Islet precursor cell (in vitro differentiated cells): ENCODE measurements at places on chromosomes 1 and 21.

DNA sequence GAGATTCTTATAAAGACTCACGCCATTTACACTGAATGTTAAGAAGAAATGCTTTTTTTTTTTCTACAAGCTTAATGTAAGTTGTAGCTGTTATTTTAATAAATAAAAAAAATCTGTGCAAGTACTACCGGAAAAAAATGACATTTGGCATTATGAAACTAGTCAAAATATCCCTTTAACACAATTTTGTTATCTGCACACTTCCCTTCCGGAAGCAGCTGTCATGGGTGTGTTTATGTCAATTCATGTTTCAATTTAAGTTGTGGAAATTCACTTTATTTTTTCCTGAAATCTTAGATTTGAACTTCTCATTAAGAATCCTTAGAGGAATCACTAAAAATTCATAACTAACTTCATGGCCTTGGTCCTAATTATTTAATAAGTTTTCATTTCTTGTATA lies 308.1 kb downstream of the KCTD3 start:
- no peak for DNase-seq

GRCh38 chr1:229116114-229116513 lies 154.8 kb upstream of the RAB4A start:
- DNase-seq: no peak

GRCh38 chr1:91944087-91944486 lies 5.1 kb upstream of the BRDT start:
- no peak for DNase-seq

DNA sequence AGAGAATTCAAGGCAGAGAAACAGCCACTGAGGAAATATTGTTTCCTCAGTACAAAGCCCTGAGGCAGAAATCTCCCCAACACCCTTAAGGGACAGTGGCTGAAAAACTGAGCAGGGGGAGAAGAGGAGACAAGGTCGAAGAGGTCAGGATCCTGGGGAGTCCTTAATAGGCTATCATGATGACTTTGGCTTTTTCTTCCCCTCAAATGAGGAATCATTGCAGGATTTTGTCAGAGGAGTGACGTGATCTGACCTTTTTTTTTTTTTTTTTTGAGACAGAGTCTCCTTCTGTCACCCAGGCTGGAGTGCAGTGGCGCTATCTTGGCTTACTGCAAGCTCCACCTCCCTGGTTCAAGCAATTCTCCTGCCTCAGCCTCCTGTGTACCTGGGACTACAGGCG lies 10.2 kb downstream of the MAP7D1 start:
- DNase-seq: no peak

- no peak for DNase-seq
These were observed 32.9 kb downstream of the GADD45A start for GRCh38 chr1:67717876-67718275.

DNA sequence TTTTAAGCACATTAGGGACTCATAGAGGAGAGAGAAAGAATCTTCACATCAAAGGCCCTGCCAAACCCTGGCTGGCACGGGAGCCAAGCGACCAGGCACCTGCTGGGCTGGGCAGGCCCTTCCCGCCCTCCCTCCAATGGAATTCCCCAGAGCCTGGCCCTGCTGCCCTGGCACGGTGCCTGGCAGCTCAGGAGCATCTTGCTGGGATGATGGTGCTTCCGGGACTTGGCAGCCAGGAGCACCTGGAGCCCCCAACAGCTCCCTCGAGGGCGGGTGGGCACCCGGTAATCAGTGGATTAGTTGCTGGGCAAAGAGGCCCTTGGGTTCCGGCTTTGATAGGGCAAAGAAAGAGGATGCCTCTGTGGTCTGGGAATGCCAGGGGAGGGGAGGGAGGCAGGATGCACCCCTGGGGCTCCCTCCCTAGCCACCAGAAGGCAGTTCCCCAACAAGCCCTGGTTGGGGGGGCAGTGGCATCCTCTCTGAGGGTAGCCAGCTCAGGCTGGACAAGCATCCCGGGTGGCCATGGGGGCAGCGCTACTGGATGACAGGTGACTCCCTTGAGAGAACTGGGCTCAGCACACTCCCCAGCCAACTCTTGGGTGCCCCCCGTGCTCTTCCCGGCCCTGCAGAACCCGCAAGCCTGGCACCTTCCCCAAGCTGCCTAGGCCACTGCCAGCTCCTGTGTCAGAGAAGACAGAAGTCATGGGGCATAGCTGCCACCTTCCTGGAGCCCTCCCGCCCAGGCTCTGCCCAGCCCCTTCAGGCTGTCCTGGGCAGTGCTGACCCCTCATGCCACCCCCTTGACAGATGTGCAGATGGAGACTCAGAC lies 26.4 kb downstream of the KRTAP10-1 start:
- DNase-seq: no peak

DNA sequence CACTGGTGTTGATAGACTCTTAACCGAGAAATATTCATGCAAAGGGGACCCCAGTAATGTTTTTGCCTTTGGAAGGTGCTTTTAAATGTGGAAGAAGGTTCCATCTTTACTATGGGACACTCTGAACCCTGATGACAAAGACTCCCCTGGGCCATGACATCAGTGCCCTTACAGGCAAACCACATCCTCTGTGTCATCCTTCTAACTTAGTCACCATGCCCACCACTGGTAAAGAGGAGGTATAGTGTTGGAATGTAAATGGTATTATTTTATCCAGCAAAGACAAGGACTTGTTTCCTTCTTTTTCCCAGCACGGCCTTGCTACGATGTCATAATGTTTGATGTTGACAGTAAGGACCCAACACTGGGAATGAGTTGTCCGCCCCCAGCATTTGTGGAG lies 12.6 kb downstream of the METTL13 start:
- no peak for DNase-seq

- DNase-seq: no peak
These were observed 1.5 kb downstream of the IVNS1ABP start for GRCh38 chr1:185315445-185316071.

DNA sequence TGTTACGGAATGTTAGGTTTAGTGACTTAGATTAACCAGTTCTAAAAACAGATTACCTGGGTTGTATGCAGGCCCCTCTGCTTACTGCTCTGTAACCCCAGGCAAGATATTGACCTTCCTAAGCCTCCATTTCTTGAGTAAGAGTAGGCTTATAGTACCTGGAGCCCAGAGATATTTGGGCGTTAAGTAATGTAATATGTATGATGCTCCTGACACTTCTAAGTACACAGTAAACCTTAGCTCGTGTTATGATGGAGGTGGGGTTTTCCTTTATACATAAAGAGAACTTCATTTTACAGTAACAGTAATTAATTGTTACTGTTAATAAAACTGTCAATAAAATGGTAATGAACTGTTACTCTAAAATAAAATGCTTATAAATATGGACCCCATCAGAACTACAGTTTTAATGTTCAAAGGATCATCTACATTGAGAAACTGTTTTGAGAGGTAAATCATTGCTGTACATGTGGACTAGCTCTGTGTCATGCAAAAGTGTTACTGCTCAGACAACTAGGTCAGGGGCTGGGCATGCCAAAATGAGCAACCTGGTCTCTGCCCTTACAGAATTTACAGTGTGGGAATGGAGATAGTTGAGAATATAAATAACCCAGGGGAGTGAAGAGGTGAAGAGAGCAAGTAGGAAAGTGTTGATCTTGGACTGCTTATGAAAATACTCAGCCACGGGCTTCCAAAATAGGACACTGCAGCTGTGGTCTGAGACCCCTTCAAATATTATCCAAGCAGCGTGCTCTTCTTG lies 26.6 kb downstream of the LRRC8C start:
- no peak for DNase-seq

- no peak for DNase-seq
These were observed 88.6 kb upstream of the GNG12 start for GRCh38 chr1:67921725-67922489.

- no peak for DNase-seq
These were observed 170.7 kb upstream of the POU3F1 start for GRCh38 chr1:38217316-38217715.

GRCh38 chr1:59804301-59804700 lies 10.4 kb upstream of the HOOK1 start:
- DNase-seq: no peak

DNA sequence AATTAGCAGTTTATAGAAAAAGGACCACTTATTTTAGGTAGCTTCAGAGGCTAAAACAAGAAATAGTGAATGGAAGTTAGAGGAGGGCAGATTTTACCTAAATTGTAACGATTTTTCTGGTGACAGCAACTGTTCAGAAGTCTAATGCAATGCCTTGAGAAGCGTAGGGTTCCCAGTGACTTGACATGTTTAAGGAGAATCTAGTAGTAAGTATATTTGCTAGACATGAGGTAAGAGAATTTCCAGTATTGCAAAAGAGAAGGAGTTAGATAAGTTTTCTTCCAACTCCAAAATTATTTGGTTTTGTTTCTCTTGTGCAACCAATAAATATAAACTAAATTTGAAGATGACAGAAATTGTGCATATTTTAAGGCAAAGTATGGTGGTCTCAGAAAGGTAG lies 140.0 kb downstream of the SMYD3 start:
- no peak for DNase-seq

- peak; percentile 81 for DNase-seq
These were observed 202.1 kb downstream of the NCAM2 start for GRCh38 chr21:21200103-21200938.

DNA sequence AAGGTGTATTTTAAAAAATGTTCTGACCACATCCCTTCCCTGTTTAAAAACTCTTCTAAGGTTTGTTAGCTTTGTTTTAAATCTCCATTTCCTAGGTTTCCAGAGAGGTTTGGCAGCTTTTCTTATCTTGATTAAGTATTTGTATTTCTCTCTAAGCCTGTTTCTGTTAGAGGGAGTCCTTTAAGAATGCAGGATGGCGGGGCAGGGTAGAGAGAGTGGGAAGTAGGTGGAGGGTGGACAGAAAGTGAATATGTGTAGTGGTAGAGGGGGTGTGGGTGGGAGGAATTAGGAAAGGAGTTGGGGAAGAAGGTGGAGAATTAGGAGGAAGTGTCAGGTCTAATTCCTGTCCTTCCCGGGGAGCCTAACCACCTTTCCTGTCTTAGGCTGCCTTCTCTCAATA lies 21.2 kb upstream of the SERBP1 start:
- DNase-seq: no peak

- DNase-seq: no peak
These were observed 209.4 kb downstream of the PTPRC start for GRCh38 chr1:198848206-198848605.

DNA sequence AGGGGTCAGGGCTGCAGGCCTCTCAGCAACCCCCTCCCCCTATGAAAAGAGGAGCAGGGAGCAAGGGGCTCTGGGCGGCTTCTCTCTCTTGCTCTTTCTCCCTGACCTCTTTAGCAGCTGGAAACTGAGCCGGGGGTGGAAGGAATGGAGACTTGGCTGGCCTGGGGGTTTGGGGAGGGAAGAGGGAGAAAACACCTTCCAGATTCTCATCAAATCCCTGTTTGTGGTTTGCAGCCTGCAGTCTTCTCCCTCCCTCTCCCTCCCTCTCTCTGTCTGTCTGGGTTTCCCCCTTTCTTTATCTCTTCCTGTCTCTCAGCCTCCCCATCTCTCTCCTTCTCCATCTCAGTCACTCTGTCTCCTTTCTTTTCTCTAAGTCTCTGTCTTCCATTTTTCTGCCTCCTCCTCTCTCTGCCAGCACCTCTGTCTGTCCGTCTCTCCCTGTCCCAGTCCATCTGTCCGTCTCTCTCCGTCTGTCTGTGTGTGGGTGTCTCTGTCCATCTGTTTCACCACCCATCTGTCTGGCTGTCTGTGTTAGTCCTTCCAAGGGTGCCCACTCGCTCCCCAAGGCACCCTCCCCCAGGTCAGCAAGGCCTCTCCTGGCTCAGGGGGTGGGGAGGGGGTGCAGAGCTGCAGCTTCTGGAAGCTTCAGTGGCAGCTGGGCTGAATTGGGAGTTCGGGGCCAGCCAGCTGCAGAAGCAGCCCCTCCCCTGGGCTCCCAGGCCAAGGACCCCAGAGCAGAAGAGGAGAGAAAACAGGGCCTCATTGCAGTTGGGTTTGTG lies 6.2 kb downstream of the AHDC1 start:
- DNase-seq: peak; percentile 60

- no peak for DNase-seq
These were observed 80.1 kb downstream of the SH3BGR start for GRCh38 chr21:39531840-39532239.
